ENCODE measurements at places on chromosomes 1 and 21.
A peak's percentile ranks its signal among the peaks of the same experiment; 100 is the strongest.

- no peak for DNase-seq
Measured at GRCh38 chr1:226337276-226337875, 28.4 kb upstream of the LIN9 start.

- no peak for DNase-seq
Measured at GRCh38 chr1:52567943-52568342, 15.1 kb upstream of the TUT4 start.

DNA sequence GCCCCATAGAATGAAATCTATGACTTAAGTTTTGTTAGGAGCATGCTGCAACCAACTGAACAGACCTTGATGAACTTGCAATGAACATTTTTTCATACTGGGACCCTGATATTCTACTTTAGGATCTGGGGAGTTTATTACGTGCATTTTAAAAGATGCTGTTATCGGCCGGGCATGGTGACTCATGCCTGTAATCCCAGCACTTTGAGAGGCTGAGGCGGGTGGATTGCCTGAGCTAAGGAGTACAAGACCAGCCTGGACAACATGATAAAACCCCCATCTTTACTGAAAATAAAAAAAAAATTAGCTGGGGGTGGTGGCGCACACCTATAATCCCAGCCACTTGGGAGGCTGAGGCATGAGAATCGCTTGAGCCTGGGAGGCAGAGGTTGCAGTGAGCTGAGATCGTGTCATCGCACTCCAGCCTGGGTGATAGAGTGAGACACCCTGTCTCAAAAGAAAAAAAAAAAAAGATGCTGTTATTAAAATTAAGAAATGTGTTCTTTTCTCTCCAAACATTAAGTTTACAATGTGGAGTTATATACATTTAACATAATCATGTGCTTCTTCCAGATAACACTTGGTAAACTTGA lies 7.1 kb downstream of the MPZL1 start:
- no peak for DNase-seq

DNA sequence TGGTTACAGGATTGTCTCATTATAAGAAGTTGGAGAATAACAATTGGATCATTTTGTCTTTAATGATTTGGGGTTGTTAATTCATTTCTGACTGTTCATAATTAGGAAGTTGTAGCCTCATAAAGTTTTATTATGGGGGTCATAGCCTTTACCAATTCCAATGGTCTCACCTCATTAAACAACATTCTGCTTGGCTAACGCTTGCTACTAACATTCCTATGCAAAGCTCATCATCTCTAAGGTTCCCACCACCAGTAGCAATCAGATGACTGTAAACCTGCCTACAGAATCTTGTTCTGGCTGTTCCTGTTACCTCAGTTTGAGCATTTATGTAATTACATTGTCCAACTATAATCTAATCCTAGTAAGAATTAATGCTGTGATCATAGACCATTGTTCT lies 60.2 kb downstream of the ODF2L start:
- no peak for DNase-seq

DNA sequence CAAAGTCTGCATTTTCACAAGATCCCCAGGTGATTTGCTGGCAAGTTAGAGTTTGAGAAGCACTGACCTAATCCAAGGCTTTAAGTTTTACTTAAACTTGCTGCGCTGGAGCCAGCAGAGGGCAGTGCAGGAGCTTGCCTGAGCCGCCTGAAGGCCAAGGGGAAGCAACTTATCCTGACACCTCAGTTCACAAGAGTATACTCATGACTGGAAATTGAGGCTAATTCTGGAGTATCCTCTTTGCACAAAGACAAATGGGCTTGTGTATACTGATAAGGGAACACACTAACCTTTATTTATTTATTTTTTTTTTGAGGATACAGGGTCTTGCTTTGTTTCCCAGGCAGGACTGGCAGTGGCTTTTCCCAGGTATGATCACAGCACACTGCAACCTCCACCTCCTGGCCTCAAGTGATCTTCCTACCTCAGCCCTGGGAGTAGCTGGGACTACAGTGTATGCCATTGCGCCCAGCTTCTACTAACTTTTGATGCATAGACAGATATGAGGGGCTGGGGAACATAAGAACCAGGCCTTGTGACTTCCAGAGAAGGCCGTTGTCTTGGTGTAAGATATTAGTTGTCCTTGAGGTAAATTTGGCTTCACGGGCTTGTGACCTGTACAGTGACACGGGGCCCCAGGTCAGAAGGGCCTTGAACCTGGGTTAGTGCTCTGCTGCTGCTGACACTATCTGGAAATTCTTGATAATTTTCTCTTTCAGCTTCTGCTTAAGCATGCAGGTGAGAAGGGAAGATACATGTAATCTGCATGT lies 29.0 kb upstream of the SLAMF1 start:
- DNase-seq: peak; percentile 42

DNA sequence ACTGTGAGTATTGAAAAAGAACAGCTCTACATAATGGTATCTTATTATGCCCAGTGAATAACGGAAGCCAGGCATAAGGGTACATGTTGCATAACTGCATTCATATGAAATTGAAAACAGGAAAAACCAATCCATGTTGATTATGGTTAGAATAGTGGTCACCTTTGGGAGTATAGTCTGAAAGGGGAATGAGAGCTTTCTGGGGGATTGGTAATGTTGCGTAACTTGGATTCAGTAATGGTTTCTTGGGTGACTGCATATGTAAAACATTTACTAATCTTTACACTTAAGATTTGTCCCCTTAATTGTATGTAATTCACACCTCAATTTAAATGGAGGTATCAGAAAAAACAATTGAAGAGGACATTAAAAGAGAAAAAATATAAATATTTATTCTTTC lies 292.1 kb downstream of the LMO4 start:
- DNase-seq: no peak

- DNase-seq: no peak
Measured at GRCh38 chr1:16372535-16373285, 5.7 kb downstream of the SZRD1 start.

GRCh38 chr1:29470087-29470787 lies 233.9 kb downstream of the PTPRU start:
- DNase-seq: no peak

DNA sequence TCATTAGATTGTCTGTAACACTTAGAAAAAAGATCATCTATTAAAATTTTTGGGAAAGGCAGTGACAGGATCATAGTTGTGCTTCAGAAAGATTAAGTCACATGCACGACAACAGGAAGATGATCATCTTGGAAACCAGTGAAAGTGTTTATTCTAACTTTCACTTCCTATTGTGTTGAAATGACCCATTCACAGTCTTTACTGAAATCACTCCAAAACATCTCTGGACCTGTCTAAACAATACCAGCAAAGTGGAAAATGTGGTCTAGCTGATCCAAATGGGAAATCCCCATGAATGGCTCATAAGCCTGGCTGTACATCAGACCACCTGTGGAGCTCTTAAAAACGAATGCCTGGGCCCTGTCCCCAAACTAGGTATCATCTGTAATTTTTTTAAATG lies 111.1 kb upstream of the ETV3 start:
- DNase-seq: no peak

DNA sequence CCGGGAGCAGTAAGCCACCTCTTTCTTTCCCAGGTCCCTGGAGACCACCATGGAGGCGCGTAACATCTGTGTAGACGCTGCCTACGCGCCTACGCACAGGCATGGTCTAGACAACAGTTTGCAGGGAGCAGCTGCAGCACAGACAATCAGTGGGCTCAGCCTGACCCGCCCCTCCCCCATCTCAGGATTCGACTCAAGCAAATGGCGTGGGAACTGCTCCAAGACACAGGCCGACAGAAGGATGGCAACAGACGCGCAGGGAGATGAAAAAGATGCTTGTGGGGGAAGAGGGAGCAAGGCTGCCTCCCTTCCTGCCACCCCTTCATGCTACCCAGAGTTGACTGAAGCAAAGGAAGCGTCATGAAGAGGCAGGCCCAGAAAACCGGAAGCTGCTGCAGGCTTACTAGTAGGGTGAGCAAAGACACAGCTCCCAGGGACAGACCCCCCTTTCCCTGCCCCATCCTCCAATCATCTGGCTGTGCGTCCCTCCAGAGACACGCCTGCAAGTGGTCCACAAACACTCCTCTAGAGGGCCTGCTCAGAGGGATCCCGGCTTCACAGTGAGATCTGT lies 19.5 kb downstream of the STK40 start:
- peak; percentile 17 for DNase-seq

DNA sequence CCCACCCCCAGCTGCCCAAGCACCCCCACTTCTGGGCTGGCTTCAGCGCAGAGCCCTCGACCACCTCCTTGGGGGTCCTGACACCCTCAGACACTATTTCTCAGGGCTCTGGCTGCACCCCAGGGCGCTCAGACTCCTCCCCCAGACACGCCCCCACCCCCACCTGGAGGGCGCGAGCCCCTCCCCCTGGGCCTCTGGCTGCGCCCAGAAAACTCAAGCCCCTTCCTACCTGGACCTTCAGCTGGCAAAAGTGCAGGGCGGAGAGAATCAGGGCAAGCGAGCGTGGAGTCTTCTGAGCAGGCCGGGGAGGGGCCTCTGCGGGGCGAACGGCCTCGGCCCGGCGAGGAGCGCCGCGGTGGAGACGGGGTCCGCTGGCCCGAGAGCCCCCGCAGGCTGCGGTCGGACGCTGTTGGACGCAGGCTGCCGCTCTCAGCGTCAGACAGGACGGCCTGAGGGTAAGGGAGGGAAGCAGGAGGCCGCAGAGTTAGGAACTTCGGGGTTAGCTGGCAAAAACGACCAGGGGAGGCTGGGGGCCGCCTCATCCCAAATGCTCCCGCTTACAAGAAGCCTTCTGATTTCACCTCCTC lies 17.4 kb upstream of the NBPF1 start:
- DNase-seq: no peak
